ENCODE measurements at places on chromosomes 5 and 9.

DNA sequence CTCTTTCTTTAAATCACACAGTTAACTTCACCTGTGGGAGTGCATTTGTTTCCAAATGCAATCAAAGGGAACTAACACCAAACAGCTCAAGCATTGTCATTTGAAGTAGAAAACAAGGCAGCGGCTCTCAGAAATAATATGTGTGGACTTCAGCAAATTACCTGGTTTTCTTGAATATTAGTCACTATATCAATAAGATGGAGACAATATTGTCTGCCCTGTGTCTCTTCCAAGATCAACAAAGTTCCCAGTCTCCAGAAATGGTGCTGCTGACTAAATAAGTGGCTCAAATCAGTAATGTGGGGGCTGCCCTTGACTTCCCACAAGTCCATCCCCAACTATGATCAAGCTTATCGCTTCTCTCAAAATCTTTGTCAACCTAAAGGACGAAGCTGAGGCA lies 53.1 kb upstream of the CEMIP2 start:
- no peak for DNase-seq

DNA sequence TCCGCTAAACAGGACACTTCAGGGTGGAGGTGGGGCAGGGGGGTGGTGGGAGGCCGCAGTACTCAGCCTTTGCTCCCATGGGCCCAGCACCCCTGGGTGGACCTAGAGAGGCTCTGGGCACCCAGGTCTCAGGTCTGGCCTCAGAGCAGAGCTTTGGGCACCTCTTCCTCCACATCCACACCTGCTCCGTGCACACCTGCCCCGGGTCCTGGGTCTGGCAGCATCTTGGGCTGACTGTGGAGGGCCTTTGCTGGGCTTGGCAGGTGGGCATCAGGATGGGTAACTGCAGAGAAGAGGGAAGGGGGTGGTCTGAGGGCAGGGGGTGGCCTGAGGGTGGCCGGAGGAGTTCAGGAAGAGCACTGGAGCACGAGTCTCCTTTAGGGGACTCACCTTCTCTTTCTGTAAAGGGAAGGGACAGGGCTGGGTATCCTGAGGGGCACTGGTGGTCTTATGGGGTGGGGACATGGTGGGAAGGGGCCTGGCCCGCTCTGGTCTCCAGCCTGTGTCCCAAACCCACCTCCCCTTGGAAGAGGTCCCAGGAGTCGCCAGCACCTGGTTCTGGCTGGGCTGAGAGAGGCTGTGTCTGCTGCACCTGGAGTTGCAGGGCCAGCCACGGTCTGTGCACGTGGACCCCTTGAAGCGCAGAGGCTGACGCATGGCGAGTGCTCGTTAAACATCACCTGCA lies 106.7 kb upstream of the IER5L start:
- DNase-seq, result no peak

GRCh38 chr5:173954671-173955521 lies 34.1 kb upstream of the C5orf47 start:
- DNase-seq, result no peak

- no peak for DNase-seq
These were observed 31.0 kb upstream of the ISOC1 start for GRCh38 chr5:129063483-129064113.

- DNase-seq, result no peak
These were observed 419.5 kb upstream of the CTNND2 start for GRCh38 chr5:12323637-12324229.

DNA sequence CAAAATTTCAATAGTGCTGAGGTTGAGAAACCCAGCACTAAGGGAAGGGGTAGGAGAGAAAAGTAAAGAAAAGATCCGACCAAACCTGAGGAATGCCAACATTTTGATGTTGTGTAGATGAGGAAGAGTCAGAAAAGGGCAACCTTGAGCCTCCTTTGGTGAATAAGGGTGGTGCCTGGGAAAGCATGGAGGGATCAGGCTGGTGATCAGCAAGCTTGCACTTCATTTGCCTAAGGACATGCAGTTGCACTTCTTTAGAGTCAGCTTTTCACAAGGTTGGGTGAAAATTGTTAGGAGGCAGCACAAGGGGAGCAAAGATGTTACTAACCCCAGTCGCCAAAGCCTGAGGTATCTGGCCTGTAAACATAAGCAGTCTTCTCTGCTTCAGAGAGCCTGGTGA lies 20.4 kb downstream of the ATP6V0E1 start:
- no peak for DNase-seq

DNA sequence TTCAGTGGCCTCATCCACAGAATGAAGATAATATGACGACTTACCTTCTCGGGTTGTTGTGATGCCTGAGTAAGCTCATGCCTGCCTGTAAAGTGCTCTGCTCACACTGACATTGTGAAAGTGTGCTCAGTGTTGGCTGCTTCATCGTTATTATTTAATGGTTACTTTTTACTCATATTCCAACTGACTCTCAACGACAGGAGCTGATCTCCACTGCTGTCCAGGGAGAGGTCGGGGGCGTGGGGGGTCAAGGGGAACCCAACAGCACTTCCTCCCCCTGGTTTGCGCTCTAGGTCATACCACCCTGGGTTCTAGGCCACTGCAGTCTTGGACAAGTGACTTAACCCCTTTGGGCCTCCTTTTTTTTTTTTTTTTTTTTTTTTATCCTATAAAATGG lies 52.9 kb upstream of the ANGPTL2 start:
- no peak for DNase-seq

DNA sequence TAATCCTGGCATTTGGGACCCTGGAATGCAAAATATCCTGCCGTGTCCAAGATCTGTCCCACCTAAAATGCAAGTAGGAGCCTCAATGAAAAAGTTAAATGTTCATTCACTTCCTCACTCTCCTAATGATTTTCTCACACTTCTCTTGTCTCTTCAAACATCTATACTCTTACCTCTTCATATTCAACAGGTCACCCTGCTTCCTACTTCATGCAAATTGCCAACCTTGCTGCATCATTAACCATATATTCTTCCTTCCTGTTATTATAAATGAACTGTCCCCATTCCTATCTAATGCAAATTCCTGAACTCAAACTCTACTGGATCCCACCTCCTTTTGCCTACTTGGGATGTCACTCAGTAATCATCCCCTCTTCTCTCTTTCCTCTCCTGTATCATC lies 74.4 kb downstream of the STRBP start:
- no peak for DNase-seq

- DNase-seq, result no peak
These were observed 105.5 kb downstream of the PDE6A start for GRCh38 chr5:149838881-149839739.

DNA sequence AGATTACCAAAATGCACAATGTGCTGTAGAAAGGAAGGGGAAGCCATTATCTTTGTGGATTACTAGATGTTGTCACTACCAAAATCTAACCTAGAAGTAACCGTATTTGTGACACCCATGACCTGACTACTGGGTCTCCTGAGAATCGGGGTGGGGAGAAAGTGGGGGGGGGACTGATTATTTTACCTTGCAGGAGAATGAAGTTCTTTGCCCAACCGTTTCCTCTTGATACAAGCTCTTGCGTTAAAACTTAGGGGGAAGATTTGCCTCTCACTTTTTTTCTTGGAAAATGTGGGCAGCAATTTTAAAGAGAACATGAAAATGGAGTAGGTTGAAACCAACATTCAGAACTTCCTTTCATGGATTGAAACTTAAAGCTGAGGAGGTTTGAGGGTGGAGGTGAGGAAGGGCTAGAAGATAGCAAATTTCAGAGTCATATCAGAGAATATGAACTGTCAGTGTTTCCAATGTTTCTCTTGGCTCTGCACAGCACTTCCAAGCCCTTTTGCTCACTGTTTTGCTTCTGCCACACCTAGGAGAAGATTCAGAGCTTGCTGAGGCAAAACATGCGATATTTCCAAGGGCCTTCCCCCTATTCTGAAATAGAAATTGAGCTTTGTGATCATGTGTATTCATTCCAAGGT lies 280.8 kb downstream of the AOPEP start:
- no peak for DNase-seq

- no peak for DNase-seq
These were observed 93.6 kb downstream of the MCTP1 start for GRCh38 chr5:95191330-95191729.

DNA sequence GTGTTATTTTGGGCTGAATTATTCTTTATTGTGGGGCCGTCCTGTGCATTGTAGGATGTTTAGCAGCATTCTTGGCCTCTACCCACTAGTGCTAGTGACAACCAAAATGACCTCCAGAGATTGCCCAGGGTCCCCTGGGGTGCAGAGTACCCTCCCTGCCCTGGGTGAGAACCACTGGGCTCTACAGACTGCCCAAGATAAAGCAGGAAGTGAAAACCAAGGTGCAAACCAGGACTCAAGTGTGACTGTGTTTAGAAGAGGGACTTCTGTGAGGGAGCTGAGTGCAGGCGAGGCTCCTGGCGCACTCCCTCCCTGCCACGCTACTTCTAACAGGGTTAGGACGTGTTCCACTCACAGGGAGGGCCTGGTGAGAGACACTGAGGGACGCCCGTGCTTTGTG lies 41.6 kb downstream of the USP20 start:
- DNase-seq, result no peak

DNA sequence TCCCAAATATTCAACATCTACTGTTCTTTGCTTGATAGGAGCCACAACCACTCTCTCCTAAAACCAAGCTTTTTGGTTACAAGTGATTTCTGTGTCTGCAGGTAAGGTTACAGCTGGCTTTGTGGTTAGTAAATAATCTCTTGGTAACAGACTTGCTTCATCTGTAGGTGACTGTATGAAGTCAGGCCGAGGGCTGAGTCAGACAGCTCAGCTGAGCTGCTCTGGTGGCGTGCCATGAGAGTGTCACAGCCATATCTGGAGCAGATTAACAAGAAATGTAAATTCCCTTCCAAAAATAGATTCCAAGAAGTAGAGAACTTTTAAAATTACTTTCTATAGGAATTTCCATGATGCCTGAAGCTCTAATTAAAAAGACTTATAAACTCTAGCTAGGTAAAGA lies 23.7 kb upstream of the TAS2R1 start:
- no peak for DNase-seq

GRCh38 chr9:99162759-99163364 lies 57.9 kb downstream of the TGFBR1 start:
- DNase-seq, result no peak

- no peak for DNase-seq
These were observed 464.5 kb downstream of the RASEF start for GRCh38 chr9:82598241-82599039.

DNA sequence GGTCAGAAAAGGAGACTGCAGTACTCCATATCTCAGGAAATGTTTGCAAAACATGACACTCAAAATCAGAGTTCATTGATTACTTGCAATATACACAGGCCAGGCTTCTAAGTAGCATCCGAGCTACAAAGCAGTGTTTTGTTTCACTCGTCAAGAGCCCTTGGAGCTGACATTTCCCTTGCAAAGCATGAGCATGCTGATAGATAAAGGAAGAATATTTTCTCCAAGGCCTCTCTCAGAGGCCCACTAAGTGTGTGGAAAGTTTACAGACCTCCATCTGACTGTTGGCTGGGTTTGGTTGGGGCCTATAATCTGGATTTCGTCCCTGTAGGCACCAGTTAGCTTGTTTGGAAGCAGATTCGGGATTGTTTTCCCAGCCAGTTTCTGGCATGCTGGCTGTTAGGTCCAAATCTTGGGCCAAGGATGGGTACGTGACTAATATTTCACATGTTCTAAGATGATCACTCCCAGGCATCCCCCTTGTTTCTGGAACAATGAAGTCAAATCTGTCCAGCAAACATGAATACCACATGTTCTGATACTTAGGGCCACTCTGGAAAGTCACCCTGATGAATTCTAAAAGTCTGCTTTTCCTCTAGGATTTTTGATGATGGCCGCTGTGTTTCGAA lies 161.3 kb downstream of the RFK start:
- DNase-seq, result no peak

DNA sequence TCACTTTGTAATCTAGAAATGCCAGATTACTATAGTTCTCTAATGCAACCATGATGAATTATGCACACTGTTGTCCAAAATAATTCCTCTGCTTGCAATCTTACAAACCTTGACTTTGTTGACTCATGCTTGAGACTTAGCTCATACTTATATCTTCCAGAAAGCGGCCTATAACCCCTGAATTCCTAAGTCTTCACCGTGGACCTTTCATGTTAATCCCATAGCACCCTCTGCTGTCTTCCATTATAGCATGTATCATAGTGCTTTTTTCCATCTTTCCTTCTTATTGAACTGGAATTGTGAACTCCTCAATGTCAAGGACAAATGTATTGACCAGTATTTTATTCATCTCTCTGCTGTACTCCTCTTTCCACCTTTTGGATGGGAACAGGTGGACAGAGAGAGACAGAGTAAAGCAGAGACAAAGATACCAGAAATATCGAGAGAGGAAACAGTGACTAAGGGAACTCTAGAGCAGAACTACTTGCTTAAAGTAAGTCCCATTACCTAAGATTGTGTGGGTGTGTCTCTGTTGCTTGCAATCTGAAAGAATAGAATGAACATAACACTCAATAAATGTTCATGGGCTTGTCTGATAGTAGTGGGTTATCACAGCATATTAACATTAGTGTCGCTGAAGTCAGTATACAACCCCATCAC lies 110.0 kb downstream of the LURAP1L start:
- no peak for DNase-seq

GRCh38 chr5:59562756-59563389 lies 330.7 kb downstream of the PDE4D start:
- no peak for DNase-seq

DNA sequence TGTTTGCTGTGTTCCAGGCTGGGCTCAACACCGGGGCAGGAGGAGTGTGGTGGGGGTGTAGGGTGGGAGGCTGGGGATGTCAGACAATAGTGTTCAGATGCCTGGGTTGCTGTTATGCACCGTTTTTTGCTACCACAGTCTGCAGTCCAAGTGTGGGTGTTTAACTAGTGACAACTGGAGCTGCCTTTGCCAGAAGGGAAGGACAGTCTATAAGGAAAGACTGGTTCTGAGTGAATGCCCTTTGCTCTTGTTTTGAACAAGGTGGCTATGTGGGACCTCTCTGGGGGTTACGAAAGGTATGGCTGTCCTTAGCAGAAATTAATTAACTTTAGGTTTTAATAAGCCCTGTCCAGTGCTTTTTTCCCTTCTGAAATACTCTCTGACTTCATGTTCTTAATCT lies 118.5 kb upstream of the GNA14 start:
- DNase-seq, result no peak

DNA sequence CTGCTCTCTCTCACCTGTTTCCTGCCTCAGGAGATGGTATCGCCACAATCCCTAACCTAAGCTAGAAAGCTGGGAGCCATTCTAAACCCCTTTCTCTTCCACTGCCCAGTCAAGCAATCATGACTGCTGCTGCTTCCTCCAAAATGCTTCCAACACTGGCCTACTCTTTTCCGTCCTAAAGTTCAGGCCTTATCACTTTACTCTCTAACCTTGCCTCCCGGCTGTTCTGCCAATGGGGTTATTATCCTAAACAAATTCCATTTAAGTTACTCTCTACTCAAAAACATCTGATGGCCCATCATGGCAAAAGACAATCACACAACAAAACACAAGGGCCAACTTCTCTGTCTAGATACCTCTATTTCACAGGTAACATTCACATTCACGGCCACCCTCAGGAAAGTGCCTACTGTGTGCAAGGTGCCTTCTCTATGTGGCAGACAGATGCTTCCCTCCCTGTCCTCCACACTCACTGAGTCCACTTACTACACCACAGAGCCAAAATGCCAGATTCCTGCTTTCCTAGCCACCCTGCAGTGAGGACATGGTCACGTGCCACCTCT lies 168.0 kb downstream of the CDK5RAP2 start:
- DNase-seq, result no peak

Measured in stimulated activated CD4-positive, alpha-beta T cell treated with anti-CD3 and anti-CD28 coated beads, Interleukin-4, amount 100 ng/mL, for 4 hours (primary cell).